ENCODE measurements at places on chromosomes 5 and 9.

DNA sequence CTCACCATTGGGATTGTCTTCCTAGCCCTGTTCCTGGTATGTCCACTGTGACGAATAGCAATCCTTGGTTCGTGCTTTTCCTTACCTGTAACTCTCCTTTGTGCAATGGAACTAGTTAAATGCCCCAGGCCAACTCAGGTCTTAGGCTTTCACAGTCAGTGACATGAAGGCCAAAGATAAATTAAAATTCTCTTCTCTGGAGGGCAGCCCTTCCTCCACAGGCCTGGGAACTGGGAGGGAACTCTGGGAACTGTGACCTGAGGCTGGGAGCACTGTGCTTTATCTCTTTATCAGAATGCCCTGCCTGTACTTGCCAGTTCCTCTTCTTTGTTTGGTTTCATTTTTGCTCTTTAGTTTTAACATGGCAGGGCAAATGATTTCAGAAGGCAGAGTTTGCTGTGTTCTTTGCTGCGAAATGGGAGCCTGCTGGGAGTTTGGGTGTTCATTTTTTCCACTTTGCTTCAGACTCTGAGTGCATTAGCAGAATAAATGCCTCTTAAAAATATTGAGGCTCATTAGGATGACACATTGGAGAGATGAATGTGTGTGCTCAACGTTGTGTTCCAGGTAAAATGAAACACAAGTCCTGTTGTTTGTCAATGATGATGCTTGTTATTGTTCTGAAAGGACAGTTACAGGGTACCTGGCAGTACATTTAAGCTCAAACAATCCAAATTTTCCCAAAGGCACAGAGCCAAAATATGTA lies 118.1 kb downstream of the NUDT12 start:
- no peak for DNase-seq

GRCh38 chr5:50658246-50658645 lies 8.2 kb upstream of the PARP8 start:
- DNase-seq, result no peak

GRCh38 chr5:158816011-158816696 lies 283.6 kb downstream of the EBF1 start:
- DNase-seq, result no peak

DNA sequence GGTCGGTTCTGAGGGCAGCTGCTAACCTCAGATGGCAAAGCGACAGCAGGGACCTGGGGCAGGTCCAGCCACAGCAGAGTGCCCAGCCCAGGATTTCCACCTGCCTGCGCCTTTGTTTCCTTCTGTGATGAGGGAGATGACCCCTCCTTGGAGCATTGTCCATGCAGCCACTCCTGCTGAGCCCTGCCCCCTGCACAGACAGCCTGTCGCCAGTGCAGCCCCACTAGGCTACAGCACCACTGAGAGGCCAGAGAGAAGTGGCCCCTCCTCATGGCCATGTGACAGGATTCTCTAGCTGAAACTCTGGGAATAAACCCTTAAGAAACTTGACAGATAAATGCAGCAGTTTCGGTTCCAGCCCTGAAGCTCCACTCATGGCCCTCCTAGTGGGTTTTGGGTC lies 10.5 kb upstream of the MRNIP start:
- no peak for DNase-seq

- no peak for DNase-seq
These were observed 58.3 kb upstream of the AKNA start for GRCh38 chr9:114446036-114446435.

GRCh38 chr9:33415501-33416038 lies 13.2 kb upstream of the AQP7 start:
- DNase-seq, result peak; percentile 1

DNA sequence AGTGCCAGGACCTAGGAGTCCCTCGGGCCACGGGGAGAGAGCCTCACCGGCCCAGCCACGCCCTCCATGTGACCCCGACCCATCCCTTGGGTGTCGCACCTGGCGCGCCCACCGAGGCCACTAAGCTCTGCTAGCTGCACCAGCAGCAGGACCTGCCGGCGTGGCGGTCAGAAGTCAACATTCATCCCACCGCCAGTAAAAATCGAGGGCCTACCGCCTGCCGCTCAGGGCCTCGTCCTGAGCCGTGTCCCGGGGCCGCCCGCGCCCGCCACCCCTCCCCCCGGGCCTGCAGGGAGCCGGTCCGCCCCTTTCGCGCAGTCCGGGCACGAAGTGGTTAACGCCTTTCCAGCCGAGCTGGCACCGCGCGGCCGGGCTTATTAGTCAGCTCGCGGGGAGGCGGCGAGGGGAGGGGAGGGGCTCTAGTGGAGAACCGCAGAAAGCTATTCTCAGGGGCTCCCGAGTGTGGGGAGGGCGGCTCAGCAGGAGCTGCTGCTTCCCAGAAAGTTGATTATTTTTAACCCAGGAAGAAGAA lies 124.4 kb downstream of the C9orf50 start:
- DNase-seq, result no peak

DNA sequence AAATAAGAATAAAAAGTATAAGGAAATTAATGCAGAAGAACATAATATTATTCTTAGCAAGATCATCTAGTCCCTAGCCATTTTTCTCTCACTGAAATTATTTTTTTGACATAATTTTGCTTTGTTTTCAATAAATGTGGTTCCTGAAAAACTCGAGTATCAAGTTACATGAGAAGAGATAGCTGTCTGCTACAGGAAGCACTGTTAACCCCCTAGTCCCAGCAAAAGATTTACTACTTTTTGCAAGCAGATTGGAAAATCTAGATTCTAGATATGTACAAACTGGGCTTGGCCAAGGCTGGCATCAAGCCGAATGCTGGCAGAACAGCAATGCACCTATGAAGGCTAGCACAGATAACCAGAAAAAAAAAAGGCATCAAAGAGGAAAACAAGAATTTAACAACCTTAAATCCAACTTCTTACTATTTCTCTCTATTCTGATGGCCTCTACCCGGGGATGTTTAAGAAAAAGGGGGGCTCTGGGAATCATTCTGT lies 21.9 kb upstream of the ISCA1 start:
- DNase-seq, result no peak

DNA sequence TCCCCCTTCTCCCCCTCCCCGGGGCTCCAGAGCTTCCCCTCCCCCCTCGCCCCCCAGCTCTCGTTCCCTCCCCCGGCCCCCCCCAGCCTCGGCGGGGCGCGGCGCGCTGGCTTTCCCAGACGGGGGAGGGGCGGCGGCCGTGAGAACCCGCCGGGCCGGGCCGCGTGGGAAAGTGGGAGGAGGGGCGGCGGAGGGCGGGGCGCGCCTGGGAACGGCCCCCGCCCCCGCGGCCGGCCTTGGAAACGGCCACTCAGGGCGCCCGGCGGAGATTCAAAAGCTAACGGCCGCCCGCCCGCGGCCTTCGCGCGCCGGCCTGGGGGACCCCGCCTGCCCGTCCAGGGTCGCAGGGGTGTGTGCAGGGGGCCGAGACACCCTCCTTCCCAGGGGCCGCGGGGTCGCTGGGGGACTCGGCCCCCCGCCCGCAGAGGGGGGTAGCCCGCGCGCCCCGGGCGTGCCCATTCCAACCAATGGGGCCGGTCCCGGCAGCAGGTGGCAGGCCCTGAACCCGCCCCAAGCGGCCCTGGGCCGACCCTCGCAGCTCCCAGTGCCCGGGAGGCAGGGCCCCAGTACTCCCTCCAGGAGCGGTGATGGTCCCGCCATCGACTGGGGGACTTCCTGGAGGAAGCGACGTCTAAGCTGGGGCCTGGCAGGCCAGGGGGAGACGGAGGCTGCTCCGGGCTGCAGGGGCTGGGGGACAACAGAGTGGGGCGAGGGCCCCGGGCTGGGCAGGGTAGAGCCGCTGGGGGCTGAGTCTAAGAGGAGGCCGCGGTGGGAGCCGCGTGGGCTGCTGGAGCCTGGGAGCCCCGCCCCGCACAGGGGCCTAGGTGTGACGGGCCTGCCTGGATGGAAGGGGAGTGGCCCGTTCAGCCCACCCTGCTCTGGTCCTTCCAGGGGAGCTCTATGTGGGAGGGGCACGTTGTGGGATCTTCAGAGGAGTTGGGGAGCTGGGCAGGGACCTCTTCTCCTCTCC lies 14.2 kb upstream of the NRARP start:
- DNase-seq, result no peak

- DNase-seq, result no peak
These were observed 16.0 kb downstream of the TRAF2 start for GRCh38 chr9:136902259-136902821.

GRCh38 chr9:79657891-79658290 lies 86.1 kb downstream of the TLE4 start:
- DNase-seq, result no peak

DNA sequence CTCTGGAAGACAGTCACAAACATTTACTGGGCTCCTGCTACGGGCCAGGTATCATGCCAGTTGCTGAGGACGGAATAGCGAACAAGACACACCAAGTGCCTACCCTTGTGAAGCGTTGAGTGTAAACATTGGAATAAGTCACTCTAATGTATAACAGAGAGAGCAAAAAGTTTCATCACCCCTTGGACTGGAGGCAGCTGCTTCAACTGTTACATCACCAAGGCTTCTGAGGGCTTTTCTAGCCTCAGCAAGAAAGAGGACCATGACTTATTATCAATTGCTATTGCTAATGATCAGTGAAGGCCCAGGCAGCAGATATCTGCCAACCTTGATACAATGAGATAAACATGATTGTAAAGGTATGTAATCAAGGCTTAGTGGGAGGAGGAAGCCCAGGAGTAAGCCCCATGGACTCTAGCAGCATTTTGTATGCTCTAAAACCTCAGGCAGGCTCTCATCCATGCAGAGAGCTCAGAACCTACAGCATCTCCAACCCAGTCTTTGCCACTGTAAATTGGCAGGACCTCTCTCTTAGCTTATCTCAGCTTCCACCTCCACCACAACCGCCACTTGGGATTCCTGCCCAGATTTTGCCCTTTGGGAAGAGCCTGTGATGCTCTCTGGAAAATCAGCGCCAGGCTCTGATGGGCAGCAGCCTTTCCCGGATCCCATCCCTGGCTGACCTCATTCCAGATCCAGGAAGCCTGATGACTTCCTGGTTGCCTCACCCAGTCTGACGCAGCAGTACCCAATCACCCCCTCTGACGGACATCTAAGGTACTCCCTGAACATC lies 54.5 kb downstream of the ADAM19 start:
- DNase-seq, result no peak

DNA sequence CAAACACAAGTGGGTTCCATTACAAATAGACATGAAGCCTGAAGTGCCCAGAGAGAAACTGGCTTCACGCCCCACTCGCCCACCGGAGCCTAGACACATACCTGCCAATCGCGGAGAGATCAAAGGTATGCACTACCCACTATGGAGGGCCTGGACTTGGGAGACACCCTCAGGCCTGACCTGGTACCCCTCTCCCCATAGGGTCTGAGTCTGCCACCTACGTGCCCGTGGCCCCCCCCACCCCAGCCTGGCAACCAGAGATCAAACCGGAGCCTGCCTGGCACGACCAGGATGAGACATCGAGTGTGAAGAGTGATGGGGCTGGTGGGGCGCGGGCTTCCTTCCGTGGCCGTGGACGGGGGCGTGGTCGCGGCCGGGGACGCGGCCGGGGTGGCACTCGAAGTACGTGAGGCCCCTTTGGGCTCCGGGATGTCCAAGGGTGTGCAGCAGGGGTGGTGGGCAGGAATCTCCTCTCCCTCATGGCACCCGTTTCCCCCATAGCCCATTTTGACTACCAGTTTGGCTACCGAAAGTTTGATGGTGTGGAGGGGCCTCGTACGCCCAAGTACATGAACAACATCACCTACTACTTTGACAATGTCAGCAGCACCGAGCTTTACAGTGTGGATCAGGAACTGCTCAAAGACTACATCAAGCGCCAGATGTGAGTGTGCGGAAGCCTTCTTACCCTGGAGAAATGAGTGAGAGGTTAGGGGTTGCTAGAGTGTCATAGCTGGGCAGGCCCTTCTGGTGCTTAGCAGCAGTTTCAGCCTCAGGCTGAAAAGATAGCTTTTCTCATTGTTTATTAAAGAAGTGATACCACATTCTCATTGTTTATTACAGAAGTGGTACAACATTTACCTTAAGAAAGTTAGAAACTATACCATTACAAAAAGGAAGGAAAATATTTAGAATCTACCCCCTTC lies 38.7 kb downstream of the LARP1 start:
- no peak for DNase-seq

GRCh38 chr5:96410013-96410412 lies 23.0 kb downstream of the PCSK1 start:
- no peak for DNase-seq

DNA sequence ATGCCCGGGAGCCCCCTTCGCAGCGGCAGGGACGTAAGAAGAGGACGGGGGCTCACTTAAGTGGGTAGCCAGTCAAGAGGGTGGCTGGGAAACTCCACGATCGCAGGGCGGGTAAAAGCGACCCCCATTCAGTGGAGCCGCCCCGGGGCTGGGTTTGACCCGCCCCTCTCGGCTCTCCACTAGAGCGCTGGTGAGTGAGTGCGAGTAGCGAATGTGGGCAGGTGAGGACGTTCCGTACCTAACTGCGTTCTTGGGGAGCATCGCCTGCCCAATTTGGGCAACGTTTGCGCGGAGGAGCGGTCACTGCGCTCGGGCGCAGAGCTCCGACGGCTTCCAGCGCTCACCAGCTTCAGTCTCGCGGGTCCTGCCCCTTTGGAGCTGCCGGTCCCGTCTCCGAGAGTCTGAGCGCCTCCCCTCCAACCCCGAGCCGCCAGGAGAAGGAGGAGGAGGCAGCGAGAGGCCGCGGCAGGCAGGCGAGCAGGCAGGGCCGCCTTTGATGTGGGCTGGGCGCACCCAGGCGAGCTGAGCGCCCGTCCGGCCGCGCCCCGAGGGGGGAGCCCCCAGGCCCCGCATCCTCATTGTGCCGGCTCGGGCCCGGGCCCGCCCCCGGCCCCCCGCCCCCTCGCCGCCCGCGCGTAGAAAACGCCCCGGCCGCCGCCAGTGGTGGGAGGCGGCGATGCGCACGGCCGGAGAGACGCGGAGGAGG lies at the start of gene FGF18:
FGF18 (plus strand) TSS at position 666 of the 706 bp plus-strand sequence. CDS start 553 bp downstream, outside the sequence.
- DNase-seq, result no peak

DNA sequence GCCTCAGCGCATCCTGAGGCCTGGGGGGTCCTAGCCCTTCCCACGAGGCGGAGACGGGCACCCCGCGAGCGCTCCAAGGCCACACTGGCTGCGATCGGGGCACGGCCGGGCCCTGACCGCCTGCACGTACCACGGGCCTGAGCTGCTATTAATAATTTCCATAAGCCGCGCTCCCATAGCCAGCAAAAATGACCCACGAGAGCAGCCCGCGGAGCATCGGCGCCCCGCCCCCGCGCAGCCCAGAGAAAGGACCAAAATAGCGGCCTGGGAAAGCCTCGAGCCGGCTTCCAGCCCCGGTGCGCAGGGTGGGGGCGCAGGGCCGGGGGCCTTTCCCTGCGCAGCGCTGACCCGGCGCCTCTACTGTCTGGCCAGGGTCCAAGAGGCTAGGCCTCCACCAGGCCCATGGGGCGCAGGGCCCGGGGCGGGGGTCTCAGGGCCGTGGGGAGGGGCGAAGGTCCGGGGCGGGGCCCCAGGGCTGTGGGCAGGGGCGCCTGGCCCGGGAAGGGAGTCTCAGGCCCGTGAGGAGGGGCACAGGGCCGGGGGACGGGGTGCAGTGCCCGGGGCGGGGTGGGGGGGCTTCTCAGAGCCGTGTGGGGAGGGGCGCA lies 54.4 kb downstream of the EXD3 start:
- DNase-seq, result no peak

DNA sequence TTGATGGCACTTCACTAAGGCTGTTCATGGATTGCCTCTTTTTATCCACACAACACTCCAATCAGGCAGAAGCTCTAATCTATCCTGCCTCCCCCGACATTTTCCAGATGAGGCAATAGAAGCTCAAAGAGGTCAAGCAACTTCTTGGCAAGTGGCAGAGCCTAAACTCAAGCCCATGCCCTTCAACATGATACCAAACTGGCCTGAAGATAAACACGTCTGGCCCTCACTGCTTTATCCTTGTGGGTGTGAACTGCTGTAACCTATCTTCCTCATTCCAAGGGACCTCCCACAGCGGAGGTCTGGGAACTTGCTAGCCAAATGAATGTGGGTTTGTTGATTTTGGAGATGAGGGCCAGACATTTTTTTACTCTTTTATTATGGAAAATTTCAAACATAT lies 9.5 kb downstream of the SLC35A4 start:
- DNase-seq, result no peak

GRCh38 chr9:83327750-83328622 lies 210.2 kb downstream of the FRMD3 start:
- DNase-seq, result no peak

All from NCI-H187 treated with DMSO at 0.1 percent for 48 hours (cell line).